ENCODE measurements at places on chromosomes 6 and 20.

DNA sequence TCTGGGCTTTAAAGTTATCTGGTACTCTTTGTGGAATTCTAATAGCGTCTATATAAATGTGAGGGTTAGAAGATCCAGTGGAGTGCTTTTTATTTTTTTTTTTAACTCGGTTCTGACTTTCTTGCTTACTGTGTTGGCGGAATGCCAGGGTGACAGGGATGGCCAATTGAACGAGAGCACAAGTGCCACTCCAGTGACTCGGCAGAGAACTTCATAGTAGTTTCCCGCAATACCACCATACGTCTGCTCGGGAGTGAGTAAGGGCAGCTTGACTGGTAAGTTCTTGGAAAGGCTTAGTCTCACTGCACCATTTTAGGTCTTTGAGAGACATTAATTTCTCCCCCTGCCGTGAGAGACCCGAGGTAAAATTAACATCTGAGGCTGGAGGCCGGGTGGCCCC lies 49.4 kb upstream of the TULP1 start:
- DNase-seq: no peak

DNA sequence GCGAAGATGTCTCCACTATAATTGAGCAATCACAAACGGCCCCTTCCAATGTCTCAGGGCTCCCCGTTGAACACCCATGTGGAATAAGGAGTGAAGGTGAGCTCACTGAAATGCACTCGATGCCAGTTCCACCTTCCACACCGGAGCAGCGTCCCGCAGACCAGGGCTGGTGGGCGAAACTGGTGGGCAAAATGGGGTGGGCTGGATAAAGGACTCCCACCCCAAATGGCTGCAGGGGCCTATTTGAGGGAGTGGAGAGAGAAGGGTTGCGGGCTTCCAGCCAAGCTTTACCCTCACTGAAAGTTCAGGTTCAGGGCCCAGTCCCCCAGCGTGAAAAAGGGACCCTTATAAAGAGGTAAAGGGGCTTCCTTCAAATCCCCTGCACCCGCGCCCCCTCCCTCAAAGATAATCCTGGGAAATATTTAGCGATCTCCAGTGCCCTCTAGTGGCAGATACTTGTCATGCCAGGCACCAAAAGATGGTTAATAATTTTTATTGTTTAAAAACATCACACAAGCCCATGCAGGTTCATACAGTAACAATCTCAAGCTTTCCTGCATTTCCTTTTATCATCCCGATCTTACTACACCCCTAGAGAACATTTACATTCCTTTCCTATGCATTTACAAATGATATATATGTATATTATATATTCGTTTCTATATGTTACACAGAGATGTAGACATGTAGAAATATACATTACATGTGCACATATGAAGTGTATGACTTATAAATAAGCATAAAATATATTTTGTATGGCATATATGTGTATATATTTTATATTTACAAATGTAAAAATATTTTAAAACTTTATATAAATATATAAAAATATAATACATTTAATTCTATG lies 58.2 kb upstream of the NKX2-2 start:
- peak; percentile 6 for DNase-seq

DNA sequence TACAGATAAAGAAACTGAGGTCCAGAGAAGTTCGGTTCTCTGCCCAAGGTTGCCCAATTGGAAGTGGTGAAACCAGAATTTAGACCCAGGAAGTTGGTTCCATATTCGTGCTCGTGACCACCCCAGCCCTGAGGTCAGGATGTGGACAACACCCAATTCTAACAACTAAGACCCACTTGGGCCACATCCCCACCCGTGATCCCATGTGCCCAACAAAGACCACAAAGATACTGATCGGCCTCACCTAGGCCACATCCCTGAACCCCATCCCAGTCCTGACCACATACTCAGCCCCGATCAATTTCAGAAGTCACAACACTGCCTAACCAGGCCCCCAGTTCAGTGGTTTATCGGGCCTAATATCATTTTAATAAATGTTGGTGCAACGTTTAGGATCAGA lies 138.4 kb downstream of the PREX1 start:
- DNase-seq: no peak

GRCh38 chr6:115487331-115487730 lies 573.4 kb downstream of the FRK start:
- DNase-seq: no peak

- no peak for DNase-seq
Observed at GRCh38 chr20:38040276-38040675, 6.7 kb downstream of the RPRD1B start.

DNA sequence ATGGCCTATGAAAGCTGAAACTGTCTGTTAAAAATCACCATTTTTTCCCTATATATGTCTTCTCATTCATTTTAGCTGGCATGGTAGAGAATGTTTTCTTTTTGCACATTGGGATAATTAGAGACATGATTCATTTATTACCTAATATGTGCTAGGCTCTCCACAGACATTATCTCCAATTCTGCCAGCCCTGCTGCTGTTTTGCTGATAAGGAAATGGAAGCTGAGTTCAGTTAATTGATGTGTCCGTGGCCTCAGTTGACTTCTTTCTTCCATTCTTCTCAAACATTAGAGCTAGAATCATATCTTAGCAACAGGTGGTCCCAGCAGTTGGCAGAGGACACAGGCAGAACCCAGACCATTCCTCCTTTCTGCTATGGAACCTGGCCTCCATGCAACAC lies 644.1 kb upstream of the CITED2 start:
- no peak for DNase-seq

- DNase-seq: no peak
Observed at GRCh38 chr20:17810847-17811627, 111.3 kb downstream of the BANF2 start.

DNA sequence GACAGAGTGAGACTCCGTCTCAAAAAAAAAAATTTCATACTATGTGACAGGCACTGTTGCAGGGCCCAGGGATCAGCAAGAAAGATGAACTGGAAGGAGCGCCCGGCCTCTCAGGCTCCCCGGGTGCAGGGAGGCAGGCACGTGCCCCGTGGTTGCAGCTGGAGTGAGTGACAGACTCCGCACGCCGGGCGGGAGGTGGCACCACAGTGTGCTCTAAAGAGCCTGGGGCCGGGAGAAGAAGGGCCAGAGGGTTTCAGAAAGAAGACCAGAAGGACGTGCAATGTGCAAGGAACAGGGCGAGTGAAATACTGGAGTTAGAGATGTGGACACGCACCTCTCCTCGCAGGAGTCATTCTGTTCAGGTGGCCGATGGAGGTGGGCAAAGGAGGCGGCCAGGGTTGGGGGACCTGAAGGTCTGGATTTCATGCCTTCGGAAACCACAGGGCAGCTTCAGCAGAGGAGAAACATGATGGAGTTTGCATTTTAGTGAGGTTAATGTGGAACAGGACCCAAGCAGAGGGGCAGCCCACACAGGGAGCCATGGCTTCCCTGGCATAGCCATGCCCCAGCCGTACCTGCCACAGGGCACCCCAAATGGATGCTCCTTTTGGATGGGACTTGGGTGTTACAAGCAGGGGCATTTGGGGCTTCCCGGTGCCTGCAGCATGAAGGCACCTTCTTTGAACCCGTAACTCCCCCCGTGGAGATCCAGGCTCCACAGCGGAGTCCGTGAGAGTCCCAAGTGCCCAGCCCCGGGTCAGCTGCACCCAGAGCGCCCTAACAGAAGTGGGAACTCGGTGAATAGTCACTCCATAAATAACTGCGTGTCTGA lies 226.2 kb downstream of the ERMARD start:
- DNase-seq: no peak

GRCh38 chr6:127976796-127977195 lies 75.9 kb upstream of the THEMIS start:
- DNase-seq: no peak

DNA sequence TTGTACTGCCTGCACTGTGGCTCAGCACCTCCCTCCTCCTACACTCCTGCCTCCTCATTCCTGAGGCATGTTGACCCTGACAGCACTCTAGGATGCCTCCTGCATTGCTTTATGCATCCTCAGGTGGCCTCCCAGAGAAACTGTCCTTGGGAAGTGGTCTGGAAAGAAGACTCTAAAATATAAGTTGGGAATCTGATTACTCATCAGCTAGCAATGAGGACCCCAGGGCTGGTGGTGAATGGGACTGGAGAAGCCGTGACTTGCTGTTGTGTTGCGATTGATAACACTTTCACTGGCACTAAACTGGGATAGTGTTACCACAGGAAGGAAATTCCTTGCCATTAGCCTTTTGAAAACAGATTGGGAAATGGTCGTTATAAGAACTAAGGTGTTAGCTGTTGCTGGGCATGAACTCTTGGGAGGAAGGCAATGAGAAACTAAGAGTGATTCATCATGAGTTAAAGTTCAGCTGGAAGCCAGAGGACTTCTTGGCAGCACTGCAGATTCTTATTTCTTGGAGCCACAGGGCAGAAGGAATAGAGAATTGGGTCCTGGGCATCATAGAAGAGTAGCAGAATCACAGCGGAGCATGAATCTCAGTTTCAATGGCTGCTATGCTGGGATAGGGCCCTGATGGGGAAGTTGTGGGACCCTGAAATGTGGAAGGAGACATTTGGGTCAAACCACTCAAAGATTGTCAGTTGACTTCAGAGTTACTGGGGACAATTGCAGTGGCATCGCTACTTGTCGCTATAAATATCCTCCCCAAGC lies 10.1 kb upstream of the SIRPD start:
- DNase-seq: peak; percentile 0

GRCh38 chr6:31633447-31633846 lies 12.9 kb downstream of the PRRC2A start:
- no peak for DNase-seq

DNA sequence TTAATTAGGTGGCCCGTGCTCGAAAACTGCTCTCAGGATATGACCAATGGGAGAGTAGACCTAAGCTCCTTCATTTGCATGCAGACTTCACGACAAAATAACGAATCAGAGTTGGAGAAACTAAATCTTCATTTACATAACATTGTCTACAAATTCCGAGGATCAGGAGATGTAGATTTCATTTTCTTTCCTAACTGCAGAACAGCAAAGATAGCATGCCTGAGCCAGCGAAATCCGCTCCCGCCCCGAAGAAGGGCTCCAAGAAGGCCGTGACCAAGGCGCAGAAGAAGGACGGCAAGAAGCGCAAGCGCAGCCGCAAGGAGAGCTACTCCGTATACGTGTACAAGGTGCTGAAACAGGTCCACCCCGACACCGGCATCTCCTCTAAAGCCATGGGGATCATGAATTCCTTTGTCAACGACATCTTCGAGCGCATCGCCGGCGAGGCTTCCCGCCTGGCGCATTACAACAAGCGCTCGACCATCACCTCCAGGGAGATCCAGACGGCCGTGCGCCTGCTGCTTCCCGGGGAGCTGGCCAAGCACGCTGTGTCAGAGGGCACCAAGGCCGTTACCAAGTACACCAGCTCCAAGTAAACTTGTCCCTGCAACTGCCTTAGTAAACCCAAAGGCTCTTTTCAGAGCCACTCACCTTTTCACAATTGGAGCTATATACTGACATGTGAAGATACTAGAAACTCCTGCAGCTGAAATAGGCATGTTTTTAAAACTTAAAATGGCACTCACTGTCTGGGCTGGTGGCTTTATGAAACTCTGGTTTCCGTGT lies 96.5 kb downstream of the HFE start:
- peak; percentile 78 for DNase-seq

DNA sequence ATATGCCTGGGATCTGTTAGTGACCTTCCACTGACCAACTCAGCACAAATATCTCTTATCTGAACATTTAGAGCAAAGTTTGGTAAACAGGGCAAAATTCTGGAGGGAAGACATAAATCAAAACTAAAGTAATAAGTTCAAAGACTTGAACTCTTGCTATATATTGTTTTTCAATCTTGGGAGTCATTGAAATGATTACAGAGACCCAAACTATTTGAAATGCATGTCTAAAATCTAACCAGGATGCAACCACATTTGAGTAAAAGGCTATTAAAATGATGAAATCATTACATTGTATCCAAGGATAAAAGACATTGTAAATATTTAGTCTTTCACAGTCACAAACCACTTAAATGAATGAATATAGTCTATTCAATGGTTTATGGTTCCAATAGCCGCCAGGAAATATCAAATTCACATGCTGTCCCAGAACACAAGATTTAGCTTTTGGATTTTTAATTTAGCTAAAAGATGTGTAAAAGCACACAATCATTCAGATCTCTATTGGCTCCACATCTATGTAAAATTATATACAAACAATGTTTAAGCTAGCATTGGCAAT lies 256.6 kb upstream of the EPHA7 start:
- no peak for DNase-seq

- DNase-seq: peak; percentile 45
Observed at GRCh38 chr20:41249411-41250281, 67.9 kb downstream of the ZHX3 start.

- no peak for DNase-seq
Observed at GRCh38 chr6:85460154-85460920, 10.5 kb downstream of the NT5E start.

DNA sequence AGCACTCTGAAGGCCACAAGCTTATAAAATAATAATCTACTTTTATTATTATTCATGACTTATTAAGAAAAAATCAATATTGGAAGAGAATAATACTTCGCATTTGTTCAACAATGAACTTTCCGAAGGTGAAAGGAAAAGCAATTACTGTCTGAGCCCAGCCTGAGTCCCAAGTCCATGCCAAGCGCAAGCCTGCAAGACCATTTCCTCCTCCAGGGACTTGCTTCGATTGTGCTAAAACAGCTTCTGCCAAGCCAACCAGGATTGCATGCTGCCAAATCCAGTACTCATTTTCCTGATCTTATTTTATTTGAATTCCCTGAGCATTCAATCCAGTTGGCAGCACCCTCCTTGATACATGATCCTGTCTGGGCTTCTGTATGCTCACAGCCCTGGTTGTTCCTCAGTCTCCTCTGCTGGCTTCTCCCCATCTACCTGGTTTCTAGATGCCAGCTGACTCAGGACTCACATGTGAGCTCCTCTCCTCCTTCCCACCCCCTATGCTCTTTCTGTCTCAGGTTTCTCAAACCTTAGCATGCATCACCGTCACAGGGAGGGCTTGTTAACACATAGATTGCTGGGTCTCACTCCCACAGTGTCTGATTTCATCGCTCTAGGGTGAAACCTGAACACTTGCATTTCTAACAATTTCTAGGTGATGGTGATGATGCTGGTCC lies 55.9 kb upstream of the PSMF1 start:
- no peak for DNase-seq

DNA sequence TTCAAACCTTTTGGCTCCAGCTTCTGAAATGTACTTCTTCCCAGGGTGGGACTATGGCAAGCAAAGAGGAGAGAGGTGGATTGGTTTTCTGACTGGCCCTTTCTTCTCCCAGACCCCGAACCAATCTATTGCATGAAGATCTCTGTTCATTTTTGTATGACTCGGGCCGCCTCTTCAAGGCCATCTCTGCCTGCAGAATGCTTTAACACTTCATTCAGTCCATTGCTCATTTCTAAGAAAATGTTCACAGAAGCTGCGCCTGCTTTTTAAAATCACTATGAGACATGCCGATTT lies 1.6 kb downstream of the VGLL2 start:
- no peak for DNase-seq

DNA sequence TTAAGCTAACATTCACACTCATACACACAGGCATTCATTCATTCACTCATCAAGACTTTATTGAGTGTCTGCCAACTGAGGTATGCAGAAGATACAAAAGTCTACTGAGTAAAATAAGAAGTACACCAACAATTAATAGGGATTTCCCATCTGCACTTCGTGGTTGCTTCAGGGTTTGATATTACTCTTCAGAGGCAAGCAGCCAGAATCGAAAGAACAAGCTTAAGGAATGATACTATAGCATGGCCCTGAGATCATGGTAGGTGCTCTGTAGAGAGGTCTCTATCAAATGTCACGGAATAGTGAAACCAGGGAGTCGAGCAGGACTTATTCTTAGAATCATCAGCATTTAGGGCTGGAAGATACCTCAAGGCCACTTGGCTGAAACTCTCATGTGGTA lies 135.4 kb downstream of the NRN1 start:
- no peak for DNase-seq

- DNase-seq: no peak
Observed at GRCh38 chr6:1612974-1613306, 3.2 kb downstream of the FOXC1 start.

- DNase-seq: no peak
Observed at GRCh38 chr20:42046371-42047085, 428.4 kb upstream of the CHD6 start.
